Activated CD4-positive, alpha-beta memory T cell treated with anti-CD3 and anti-CD28 coated beads, Interleukin-2, amount 10 ng/mL, durations not matched to agents 7 days and 5 days (primary cell): ENCODE measurements at places on chromosomes 4 and X. TPM values are rescaled to one million over a fixed set of nuclear protein-coding genes. Genes with fewer than 3 reads are reported as not detected.

DNA sequence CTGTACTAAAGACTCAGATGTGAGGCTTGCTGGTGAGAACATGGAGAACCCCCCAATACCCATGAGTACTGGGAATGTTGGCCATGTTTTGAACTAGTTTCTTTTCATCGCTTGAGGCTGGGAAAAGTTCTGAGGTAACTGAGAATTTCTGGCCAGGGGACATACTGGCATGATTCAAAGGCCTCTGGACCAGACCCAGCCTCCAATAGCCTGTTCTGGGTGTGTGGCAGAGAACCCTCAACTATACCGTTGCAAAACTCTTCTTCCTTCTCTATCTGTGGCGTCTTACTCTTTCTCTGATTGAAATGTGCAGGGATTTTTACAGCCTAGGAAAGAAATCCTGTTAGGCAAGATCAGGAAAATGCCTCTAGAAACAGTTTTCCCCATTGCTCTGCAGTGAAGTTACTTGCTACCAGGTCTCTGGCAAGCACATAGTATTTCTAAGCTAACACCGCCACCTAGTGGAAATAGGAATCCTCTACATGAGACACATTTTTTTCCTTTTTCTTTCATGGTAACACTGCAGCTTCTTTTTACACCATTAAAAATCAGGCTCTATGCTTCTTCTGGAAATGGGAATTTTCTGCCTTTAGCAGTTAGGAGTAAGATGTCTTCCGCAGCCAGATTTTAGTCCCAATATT, 170.7 kb upstream of the ZCCHC13 start:
- DNase-seq = no peak

DNA sequence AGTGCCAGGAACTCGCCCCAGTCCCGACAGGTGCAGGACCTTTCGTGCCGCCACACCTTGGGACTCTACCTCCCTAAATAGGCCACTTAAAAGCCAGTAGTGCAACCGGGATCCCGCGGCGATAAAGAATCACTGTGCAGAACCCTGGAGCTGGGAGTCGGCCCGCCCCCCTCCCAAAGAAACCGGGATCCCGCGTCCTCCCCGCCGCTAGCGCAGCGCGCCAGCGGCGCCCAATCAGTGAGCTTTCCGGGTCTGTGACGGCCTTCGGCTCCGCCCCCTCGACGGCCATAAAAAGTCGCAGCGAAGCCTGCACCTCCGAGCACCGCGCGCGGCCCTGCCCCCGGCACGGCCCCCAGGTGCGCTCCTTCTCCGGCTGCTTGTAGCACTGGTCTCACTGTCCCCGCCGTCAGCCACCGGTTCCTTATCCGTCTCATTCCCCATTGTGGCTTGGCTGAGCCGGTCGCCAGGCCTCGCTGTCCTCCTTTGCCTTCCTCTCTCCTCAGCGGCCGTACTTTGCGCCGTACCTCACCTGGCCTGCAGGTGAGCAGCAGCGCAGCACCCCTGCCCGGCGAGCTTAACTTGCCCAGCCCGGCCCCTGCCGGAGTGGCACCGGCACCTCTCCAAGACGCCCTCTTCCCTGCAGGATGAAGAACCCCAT, at the start of gene LRAT:
Gene LRAT, plus strand, starts transcription at position 318 of the 658 bp plus-strand sequence. Its CDS starts 327 bp downstream, at position 645.
- DNase-seq = peak; percentile 56

- no peak for DNase-seq
These were observed 647.0 kb downstream of the TRAM1L1 start for GRCh38 chr4:116438417-116438816.

DNA sequence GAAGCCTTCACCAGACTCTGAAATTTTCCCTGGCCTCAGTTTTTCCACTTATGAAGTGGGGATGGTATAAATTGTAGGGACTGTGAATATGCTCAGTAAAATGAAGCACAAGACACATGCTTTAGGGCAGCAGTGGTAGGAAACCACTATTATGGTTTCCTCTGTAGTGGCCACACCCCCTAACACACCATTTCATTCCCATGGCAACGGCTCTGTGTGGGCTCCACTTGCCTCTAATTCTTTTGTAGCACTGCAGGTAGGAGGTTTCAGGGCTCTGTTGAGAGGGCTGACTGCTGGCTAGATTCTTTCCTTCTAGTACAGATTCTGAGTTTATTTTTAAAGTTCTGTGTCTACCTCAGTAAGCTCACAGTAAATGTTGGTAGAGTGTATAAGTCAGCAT, 3.5 kb upstream of the VMA21 start:
- peak; percentile 70 for DNase-seq

DNA sequence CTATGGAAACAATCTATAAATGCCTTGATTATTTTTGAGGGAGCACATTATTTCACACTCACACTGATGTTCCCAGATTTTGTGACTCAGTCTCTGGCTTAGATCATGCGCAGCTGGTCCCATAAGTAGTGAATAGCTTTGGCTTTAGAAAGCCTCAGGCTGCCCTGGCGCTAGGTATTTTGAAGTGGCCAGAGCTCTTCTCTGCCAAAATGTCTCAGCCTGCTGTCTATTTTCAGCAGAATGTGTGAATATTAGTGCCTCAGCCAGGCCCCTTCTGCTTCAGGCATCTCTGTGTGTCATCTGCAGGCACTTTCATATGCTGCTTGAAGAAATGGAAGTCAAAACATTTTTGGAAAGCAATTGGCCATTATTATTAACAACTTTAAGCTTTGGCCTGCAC, 931.0 kb upstream of the INTU start:
- DNase-seq = no peak

GRCh38 chrX:72169008-72169728, 12.4 kb upstream of the PIN4 start:
- peak; percentile 52 for DNase-seq

SASH3 gene
- 245 TPM for total RNA-seq

- no peak for DNase-seq
These were observed 256.8 kb upstream of the HS3ST1 start for GRCh38 chr4:11685481-11685880.

DNA sequence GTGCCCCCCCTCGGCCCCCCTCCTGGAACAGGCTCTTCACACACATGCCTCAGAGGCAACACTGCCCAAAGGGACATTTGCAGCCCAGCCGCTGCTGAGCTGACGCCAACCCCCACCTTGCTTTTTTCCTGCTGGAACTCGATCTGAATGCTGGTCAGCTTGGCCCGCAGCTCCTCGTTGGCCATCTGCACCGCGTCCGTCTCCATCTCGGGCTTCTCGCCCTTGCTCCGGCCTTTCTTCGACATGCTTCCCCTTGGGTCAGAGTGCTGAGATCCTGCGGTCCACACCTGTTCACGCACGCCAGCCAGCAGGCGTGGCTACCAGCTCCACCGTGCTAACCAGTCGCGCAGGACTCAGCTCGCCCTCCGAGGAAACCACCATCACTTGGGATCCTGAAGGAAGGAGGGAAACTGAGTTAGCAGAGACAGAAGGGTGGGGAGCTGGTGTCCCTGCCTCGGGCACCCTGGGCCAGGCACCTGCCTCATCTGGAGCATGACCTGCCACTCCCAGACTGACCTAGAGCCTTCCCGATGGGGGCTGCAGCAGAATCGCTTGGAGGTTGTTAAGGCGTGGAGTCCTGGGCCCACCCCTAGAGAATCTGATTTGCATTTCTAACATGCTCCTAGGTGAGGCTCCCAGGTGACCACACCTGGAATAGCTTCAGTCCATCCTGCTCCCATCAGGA, 87.6 kb downstream of the JAKMIP1 start:
- DNase-seq = no peak

GRCh38 chr4:7425124-7425523, 9.6 kb downstream of the PSAPL1 start:
- peak; percentile 9 for DNase-seq

ZAR1 gene
- not detected for total RNA-seq
